Activated CD8-positive, alpha-beta memory T cell treated with anti-CD3 and anti-CD28 coated beads for 36 hours (primary cell): ENCODE measurements at places on chromosomes 7 and 10. TPM values are rescaled to one million over a fixed set of nuclear protein-coding genes. Genes with fewer than 3 reads are reported as not detected.

The FBXO24 gene
- total RNA-seq: 0.36 TPM

The FAM13C gene
- total RNA-seq: not detected

The SPDYE2 gene
- total RNA-seq: 0.23 TPM

The PAPOLB gene
- total RNA-seq: not detected

The UCMA gene
- not detected for total RNA-seq

The CTTNBP2 gene
- total RNA-seq: not detected

The VSTM2A gene
- not detected for total RNA-seq

The ADAM22 gene
- 6.0 TPM for total RNA-seq

The TAS2R4 gene
- total RNA-seq: 0.69 TPM

The ACBD7 gene
- total RNA-seq: 1.2 TPM

The ABCB4 gene
- 0.15 TPM for total RNA-seq

The OR13A1 gene
- total RNA-seq: not detected

The PPP1R3C gene
- 0.15 TPM for total RNA-seq

The ATG9B gene
- 6.3 TPM for total RNA-seq

The PLEKHS1 gene
- not detected for total RNA-seq

The TBX20 gene
- total RNA-seq: not detected

The HPSE2 gene
- total RNA-seq: not detected

The MOGAT3 gene
- total RNA-seq: not detected
